ENCODE measurements at places on chromosomes 4 and X. TPM values are rescaled to one million over a fixed set of nuclear protein-coding genes. Genes with fewer than 3 reads are reported as not detected.

GRCh38 chr4:76726176-76726575 is 171.8 kb downstream of the SOWAHB start:
- DNase-seq, result no peak

- no peak for DNase-seq
These were observed 19.4 kb upstream of the BMP2K start for GRCh38 chr4:78756776-78757175.

DNA sequence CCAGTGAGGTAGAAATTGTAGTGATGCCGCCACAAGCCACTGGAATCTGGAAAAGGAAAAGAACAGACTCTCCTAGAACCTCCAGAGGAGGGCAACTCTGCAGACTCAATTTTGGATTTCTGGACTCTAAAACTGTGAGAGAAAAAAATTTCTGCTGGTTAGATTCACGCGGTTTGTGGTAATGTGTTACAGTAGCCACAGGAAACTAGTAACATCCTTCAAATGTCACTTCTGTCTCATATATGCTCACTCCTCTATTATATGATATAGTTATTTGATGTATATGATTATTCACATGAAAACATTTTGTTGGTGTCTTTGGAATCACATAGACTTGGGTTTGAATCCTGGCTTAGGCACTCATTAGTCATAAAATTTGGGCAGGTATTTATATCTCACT is 18.8 kb downstream of the LDOC1 start:
- DNase-seq, result no peak

DNA sequence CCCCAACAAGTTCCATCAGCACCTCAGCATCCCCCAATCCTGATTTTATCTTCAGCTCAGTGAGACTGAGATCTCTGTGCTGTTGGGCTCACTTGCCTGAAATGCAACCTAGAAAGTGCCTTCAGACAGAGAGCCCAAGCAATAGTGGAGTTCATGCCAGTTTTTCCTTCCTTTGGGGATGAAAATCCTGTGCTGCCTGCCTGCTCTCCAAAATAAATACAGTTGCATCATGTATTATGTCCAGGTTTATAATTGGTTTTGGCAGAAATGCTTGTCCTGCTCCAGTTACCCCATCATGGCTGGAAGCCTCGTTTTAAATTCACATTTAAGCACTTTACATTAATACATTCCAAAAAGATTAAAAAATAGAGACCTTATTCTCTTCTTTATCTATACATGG is 1865.5 kb upstream of the TENM3 start:
- no peak for DNase-seq

DNA sequence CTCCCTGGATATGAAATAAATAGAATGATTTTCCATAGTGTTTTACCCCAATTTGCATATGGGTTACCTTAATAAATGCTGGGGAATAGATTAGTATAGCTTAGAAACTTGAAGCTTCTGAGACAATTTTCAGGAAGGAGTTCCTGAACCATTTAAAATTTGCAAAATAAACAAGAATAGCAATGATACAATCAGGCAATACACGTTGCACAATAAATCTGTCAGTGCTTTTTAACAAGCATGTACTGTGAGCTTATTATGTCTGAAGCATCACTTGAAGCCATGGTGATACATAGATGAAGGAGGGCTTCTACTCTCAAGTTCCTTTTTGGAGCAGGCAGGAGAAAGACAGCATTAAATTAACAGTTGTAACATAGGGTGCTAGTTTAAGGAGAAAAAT is 84.2 kb upstream of the WDFY3 start:
- no peak for DNase-seq

GRCh38 chrX:97168646-97169045 is 284.9 kb downstream of the RPA4 start:
- no peak for DNase-seq

- DNase-seq, result no peak
These were observed 283.9 kb upstream of the AGA start for GRCh38 chr4:177726111-177726510.

DNA sequence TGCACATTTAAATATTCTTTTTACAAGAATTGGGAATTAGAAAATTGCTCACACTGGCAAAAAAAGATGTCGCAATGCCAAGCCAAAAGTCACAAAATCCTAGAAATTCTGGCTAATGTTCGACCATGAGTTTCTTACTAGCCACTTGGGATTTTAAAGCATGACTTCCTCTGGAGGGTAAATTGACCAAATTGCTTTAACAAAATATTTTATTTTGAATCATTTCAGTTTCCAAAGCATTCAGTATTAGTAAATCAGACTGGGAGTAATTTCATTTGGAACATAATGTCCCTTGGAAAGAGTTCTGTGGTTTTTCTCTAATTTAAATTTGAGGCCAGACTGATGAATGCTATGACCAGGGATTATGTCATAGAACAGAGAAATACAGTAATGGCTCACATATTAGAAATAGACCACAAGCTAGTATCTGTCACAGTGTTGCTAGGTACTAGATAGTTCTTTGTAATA is 7.6 kb upstream of the CXCL5 start:
- DNase-seq, result no peak

GRCh38 chrX:28889591-28890090 is 302.4 kb downstream of the IL1RAPL1 start:
- no peak for DNase-seq

- DNase-seq, result no peak
These were observed 251.8 kb upstream of the FTHL17 start for GRCh38 chrX:31323658-31324057.

DNA sequence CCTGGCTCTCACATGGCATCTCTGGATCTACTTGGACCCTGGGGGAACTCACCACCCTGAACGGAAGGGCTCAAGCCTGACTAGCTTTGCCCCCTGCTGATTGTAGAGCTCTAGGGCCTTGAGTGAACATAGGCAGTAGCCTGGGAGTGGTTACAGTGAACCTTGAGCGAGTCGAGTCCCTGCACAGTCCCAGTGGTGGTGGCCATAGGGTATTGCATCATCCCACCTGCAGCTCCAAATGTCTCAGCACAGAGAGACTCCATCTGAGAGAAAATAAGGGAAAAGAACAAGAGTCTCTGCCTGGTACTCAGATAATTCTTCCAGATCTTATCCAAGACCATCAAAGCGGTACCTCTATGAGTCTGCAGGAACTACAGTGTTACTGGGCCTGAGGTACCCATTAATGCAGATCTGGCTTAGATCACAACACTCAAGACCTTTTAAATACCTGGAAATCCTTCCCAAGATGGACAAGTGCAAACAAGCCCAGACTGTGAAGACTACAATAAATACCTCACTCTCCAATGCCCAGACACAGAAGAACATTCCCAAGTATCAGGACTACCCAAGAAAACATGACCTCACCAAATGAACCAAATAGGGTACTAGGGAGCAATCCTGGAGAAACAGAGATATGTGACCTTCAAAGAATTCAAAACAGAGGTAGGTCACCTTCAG is 167.5 kb upstream of the TET2 start:
- DNase-seq, result no peak

DNA sequence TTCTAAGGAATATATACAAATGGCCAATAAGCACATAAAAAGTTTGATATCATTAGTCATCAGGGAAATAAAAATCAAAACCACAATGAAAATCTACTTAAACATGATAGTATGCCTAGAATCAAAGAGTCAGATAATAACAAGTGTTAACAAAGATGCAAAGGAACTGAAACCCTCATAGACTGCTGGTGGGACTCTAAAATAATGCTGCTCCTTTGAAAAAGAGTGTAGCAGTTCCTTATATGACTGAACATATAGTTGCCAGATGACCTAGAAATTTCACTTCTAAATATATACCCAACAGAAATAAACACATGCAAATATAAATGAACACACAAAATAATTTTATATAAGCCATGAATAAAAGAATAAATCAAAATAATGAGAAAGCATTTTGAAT is 205.1 kb upstream of the CTSO start:
- DNase-seq, result no peak

DNA sequence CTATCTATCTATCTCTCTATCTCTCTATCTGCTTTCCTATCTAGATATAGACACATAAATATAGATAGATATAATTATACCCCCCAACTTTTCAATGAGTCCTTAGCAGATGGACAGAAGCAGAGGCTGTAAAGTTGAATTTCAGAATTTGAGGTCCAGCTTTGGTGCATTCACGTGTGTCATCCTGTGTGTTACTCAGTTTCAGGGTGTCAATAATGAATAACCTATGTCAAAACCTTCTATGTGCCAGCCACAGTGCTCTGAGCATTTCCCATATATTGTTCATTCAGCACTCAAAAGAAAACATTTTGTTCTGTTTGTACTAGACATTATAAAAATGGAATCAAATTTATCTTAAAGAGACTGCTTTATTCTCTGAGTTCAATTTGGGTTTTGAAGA is 310.0 kb downstream of the ARHGAP24 start:
- DNase-seq, result no peak

GRCh38 chr4:84917869-84918600 is 48.5 kb downstream of the WDFY3 start:
- no peak for DNase-seq

GRCh38 chr4:164977243-164978164 is at the start of gene TRIM61:
Gene TRIM61 (minus strand): TSS chr4:164977657. CDS start chr4:164970002, 7,655 bp downstream.
- no peak for DNase-seq

- DNase-seq, result no peak
These were observed 114.7 kb downstream of the DCLK2 start for GRCh38 chr4:150192986-150193385.

The GYG2 gene
- 0.85 TPM for total RNA-seq

The CENPVL2 gene
- not detected for total RNA-seq

The NMU gene
- total RNA-seq, result 0.54 TPM

The NOX1 gene
- not detected for total RNA-seq

The TECRL gene
- not detected for total RNA-seq

The CT55 gene
- not detected for total RNA-seq

The OR13H1 gene
- total RNA-seq, result not detected

The TAF7L gene
- 0.18 TPM for total RNA-seq

The PALLD gene
- 6.5 TPM for total RNA-seq

The MAGEB3 gene
- not detected for total RNA-seq

The BST1 gene
- total RNA-seq, result 3.0 TPM

Data from Panc1 (cell line).